ENCODE measurements at places on chromosomes 1 and 21.
A peak's percentile ranks its signal among the peaks of the same experiment; 100 is the strongest.

DNA sequence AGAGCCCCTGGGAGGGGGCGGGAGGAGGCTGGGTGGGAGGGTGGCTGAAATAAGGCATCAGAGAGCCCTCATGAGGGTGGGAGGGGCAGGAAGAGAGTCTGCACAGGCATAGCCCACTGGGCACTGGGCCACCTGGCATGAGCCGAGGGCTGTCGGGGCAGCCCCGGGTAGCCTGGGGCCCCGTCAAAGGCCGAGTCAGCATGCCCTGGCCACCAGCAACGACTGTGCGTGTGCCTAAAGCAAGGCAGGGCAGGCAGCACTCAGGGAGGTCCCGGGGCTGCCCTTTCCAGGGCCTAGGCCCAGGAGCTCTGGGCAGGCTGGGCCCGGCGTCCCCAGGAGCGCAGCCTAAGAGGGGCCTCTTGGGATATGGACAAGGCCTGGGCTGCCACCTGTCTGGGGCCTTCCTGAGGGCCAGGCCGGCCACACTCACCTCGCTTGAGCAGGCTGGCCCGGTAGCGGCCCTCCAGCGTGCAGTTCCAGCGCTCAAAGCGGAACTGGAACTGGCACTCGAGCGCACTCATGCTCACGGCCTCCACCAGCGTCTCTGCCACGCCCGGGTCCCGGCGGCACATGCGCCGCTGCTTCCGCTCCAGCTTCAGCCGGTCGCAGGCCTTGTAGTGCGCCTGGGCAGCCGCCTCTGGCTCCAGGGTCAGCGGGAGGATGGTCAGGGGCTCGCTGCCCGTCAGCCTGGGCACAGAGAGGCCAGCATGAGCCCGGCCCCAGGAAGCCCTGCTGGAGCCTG is 22.7 kb downstream of the WNT9A start:
- no peak for DNase-seq

DNA sequence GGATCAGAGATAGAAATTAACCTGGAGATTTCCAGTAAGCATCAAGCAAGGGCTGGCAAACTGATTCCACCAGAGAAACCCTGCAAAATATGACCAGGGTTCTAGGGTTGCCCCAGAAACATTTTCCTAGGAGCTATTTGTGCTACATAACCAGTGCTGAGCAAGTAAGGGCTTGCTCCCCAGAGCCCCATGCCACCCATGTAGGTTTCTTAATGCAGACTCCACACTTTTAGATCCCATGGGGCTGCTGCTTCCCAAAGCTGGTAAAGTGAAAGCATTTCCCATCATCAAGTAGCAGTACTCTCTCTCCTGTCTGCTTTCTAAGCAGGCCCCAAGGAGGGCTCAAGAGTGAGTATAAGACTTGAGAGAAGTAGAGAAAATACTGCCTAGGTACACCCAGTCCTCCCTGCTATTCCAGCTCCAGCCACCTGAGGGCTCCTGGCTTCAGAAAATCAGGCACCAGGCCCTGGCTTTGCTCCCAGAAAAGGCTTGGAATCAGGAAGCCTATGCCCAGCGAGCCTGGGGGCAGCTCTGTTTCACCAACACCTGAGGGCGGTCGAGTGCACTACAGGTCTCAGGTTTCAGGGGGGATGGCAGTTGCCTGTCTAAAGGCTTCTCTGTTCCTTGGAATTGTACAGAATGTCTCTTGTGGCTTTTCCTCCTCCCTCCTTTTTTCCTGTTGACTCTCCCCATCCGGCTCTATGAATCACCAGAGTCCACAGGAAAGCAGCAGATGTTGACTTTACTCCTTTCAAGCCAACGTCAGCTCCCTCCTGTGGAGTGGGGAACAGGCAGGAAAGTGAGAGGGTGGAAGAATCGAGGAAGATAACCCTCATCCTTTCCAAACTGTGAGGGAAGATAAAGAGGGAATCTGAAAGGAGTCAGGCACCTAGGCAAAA is 6.2 kb upstream of the ANKRD35 start:
- DNase-seq, result peak; percentile 96

DNA sequence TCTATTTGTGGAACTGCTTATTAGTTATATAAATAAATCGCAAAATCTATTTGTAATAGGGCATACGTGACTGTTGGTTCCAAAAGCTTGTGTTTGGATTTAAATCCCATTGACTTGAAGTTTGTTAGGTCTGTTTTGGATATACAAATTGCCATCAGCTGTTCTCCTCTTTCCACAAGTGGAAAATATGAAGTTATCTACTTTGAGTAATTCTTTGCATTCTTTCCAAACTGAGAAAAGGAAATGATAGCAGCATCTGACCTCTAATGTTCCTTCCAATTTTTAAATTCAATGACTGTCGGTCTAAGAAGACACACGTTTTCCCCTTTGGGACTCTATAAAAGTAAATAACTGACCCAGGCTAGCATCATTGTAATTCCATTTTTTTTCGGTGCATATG is 165.7 kb upstream of the SGIP1 start:
- no peak for DNase-seq

DNA sequence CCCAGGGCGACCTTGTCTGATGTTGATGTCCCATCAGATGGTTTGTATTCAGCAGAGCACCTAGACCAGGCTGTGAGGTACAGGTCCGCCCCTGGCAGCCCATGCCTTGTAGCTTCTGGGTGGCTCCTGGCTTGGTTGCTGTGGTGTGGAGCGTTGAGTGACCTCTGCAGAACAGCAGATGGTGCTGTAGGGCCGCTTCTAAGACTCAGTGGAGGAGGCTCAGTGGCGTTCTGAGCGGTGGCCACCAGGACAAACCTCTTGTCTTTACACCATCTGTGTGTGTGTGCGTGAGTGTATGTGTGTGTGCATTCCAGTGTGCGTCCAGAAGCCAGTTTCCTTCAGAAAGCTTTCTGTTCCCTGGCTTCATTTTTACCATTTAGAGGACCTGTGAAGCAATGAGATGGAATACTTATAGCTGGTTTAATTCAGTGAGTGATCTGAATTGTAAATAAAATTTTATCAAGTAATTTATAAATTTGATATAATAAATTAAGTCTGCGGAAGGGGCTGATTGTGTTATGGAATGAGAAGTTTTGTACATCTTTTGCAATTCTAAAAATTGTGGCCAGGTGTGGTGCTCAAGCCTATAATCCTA is 66.1 kb downstream of the ADARB1 start:
- peak; percentile 51 for DNase-seq

DNA sequence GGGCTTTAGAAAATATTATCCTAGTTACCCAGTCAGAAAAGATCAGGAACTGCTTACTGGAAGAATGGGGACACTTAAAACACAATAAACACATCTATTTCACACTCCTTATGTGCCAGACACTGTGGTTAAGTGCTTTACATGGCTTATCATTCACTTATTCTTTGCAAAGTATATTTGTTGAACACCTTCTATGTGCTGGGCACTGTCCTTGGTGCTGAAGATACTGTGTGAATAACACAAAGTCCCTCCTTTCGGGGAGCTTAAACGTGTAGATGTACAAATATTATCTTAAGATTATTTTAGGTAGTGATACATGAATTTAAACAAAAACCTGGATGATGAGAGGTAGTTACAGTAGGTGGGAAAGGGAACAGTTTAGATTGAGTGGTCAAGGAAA is 169.3 kb downstream of the ST6GALNAC5 start:
- DNase-seq, result no peak

- no peak for DNase-seq
Measured at GRCh38 chr1:58765441-58765840, 18.4 kb downstream of the JUN start.

- no peak for DNase-seq
Measured at GRCh38 chr1:36864823-36865601, 169.3 kb downstream of the GRIK3 start.

GRCh38 chr1:58065520-58065919 is 481.0 kb downstream of the OMA1 start:
- DNase-seq, result no peak

DNA sequence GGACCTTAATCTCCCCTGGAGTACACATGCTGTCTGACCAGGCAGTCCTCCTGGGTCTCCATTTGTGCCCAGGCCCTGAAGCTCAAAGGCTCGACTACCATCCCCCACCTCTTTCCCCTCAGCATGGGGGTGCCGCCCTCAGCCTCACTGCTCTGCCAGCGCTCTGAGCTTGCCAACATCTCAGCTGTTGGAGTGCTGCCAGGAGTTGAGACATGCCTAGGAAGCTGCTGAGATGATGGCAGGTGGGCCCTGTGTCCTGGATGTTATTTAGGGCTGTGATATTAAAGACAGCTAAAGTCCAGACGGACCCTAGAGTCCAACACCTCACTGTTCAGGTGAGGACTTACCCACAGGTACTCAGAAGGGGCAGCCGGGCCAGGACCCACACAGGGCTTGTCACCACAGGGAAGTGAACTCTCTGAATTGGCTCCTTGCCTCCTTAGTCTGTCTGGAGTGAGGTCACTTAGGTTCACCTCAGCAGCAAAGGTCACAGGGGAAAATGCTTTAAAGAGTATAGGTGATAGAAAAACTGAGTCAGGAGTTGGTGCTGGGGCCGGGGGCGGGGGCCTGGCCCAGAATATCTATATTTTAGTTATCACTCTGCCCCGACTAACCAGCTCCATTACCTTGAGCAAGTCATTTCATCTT is 19.7 kb upstream of the KCNC4 start:
- DNase-seq, result no peak

- DNase-seq, result no peak
Measured at GRCh38 chr1:89697383-89697782, 64.5 kb downstream of the LRRC8C start.

Measured in NCI-H1930 (cell line).